Left ventricle myocardium inferior (tissue), 1 donor: ENCODE measurements at places on chromosomes 13 and 19. TPM values are rescaled to one million over a fixed set of nuclear protein-coding genes. Genes with fewer than 3 reads are reported as not detected.

DNA sequence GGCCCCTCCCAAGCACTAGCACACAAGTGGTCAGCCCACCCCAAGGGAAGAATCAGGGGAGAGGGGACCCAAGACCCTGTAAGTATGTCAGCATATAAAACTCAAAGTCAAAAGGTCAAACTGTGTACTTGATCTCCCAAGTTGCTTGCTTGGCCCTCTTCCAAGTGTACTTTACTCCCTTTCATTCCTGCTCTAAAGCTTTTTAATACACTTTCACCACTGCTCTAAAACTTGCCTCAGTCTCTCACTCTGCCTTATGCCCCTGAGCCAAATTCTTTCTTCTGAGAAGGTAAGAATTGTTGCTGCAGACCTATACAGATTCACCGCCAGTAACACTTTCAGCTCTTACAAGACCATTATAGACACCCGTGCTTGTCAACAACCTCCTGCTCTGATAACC is 15.1 kb upstream of the RNASEH2B start:
- H3K27ac ChIP-seq, result no peak overlapping the region
- H3K4me3 ChIP-seq, result no peak overlapping the region
- H3K4me1 ChIP-seq, result peaks cover 8% of the 10 kb centered on the region
- DNase-seq, result no peak
- no peaks in the 10 kb centered on the region for H3K27me3 ChIP-seq

- peaks cover 38% of the 10 kb centered on the region for H3K4me1 ChIP-seq
- peak overlapping the region; percentile 99 for H3K27ac ChIP-seq
- peak overlapping the region; percentile 97 for H3K4me3 ChIP-seq
- DNase-seq, result no peak
These were observed 6.7 kb upstream of the MADCAM1 start for GRCh38 chr19:489418-490196.

- DNase-seq, result no peak
- H3K36me3 ChIP-seq, result peaks cover 22% of the 10 kb centered on the region
- peak overlapping the region; percentile 66 for H3K4me3 ChIP-seq
- peak overlapping the region; percentile 15 for H3K27ac ChIP-seq
- peaks cover 50% of the 10 kb centered on the region for H3K27me3 ChIP-seq
These were observed 816 bp downstream of the SPRED3 start for GRCh38 chr19:38389101-38389925.

The GZMM gene
- not detected for total RNA-seq

The HIF3A gene
- total RNA-seq, result 87.7 TPM

GRCh38 chr13:114032126-114032799 is 58.4 kb upstream of the C13orf46 start:
- no peak overlapping the region for H3K4me3 ChIP-seq
- no peak for DNase-seq
- peaks cover 44% of the 10 kb centered on the region for H3K4me1 ChIP-seq
- no peaks in the 10 kb centered on the region for H3K36me3 ChIP-seq
- H3K27ac ChIP-seq, result no peak overlapping the region

The NALCN gene
- 8.3 TPM for total RNA-seq

The KLK8 gene
- not detected for total RNA-seq

The BLOC1S3 gene
- 3.5 TPM for total RNA-seq

GRCh38 chr13:46158983-46159382 is 23.0 kb downstream of the LCP1 start:
- H3K36me3 ChIP-seq, result no peaks in the 10 kb centered on the region
- H3K27ac ChIP-seq, result no peak overlapping the region

- H3K4me1 ChIP-seq, result peaks cover 24% of the 10 kb centered on the region
- no peaks in the 10 kb centered on the region for H3K27me3 ChIP-seq
- H3K36me3 ChIP-seq, result no peaks in the 10 kb centered on the region
These were observed 7.1 kb upstream of the DHRS12 start for GRCh38 chr13:51811046-51811445.

The FGF22 gene
- total RNA-seq, result not detected

DNA sequence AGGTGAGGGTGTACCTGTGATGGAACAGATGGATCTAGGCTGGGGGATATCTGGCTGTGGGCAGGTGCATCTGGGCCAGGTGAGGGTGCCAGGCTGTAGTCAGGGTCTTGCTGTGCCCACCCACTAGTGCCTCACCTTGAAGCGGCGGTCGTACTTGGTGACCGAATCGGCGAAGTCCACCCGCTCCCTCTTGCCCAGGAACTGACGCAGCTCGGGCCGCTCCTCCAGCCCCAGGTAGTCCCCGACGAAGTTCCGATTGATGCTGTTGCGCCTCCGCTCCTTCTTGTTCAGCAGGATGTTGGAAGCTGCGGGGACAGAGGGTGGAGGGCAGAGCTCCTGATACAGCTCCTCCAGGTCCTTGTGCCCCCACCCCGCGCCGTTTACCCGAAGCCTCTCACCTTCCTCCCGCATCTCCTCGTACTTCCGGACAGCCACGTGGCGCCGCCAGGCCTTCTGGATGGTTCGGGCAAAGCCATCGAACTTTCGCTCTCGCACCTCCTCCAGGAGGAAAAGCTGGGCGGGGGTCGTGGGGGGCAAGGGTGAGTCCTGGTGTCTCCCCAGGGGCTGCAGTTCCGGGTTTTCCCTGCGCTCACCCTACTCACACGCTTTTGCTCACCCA is 16.2 kb upstream of the ZNF414 start:
- no peak overlapping the region for H3K4me3 ChIP-seq
- no peak overlapping the region for H3K27ac ChIP-seq
- no peaks in the 10 kb centered on the region for H3K27me3 ChIP-seq

The TMEM150B gene
- 2.0 TPM for total RNA-seq

The CTXN1 gene
- total RNA-seq, result 0.22 TPM

GRCh38 chr13:41554626-41555386 is 97.5 kb downstream of the RGCC start:
- H3K36me3 ChIP-seq, result no peaks in the 10 kb centered on the region
- no peak overlapping the region for H3K27ac ChIP-seq
- no peaks in the 10 kb centered on the region for H3K27me3 ChIP-seq
- H3K4me1 ChIP-seq, result no peaks in the 10 kb centered on the region
- H3K4me3 ChIP-seq, result no peak overlapping the region

DNA sequence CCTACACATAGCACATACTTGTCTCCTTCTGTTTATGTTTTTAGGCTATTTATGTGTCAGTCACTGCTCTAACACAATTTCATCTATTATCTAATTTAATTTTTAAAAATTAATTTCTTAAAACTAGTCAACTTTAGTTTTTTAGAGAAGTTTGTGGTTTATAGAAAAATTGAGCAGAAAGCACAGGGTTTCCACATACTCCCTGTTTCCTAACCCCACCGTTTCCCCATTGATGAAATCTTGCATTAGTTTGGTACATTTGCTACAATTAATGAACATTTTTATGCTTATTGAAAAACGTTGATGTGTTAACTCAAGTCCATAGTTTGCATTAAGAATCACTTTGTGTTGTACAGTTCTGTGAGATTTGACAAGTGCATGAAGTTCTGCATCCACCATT is 53.5 kb downstream of the TNFSF13B start:
- H3K4me1 ChIP-seq, result no peaks in the 10 kb centered on the region
- H3K27ac ChIP-seq, result no peak overlapping the region
- H3K27me3 ChIP-seq, result peaks cover 20% of the 10 kb centered on the region

GRCh38 chr13:36919171-36919832 is 736 bp downstream of the SMAD9 start:
- DNase-seq, result peak; percentile 37
- no peaks in the 10 kb centered on the region for H3K36me3 ChIP-seq
- H3K27ac ChIP-seq, result peak overlapping the region; percentile 83
- peak overlapping the region; percentile 77 for H3K4me3 ChIP-seq

The FPR3 gene
- total RNA-seq, result 3.6 TPM

- H3K36me3 ChIP-seq, result no peaks in the 10 kb centered on the region
- no peaks in the 10 kb centered on the region for H3K27me3 ChIP-seq
- no peak overlapping the region for H3K4me3 ChIP-seq
- H3K4me1 ChIP-seq, result peaks cover 4% of the 10 kb centered on the region
- DNase-seq, result no peak
These were observed 232.5 kb downstream of the SLC7A1 start for GRCh38 chr13:29362849-29363604.

The MYO16 gene
- total RNA-seq, result 1.7 TPM

The PRODH2 gene
- total RNA-seq, result not detected

The THSD8 gene
- 2.7 TPM for total RNA-seq

DNA sequence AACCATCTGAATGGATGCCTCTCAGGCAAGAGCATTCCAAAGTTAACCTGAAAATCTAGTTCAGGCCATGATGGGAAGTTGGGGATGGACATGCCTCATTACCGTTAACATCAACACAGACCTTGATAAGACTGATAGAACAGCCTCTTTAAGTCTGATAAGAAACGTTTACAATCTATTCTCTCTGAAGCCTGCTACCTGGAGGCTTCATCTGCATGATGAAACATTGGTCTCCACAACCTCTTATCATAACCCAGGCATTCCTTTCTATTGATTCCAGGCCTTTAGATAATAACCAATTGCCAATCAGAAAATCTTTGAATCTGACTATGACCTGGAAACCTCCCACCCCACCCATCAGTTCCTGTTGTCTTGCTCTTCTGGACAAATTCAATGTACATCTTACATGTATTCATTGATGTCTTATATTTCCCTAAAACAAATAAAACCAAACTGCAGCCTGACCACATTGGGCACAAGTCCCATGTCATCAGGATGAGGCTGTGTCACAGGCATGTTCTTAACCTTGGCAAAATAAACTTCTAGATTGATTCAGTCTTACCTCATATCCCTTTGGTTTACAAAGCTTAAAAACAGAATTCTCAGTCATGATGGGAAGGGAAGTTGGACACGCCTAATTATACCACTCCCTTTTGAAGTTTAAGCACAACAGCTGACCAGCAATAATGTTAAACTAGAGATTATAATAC is 843.8 kb upstream of the SPRY2 start:
- H3K27me3 ChIP-seq, result no peaks in the 10 kb centered on the region
- no peak overlapping the region for H3K27ac ChIP-seq
- no peaks in the 10 kb centered on the region for H3K4me1 ChIP-seq

The SYCN gene
- total RNA-seq, result not detected

DNA sequence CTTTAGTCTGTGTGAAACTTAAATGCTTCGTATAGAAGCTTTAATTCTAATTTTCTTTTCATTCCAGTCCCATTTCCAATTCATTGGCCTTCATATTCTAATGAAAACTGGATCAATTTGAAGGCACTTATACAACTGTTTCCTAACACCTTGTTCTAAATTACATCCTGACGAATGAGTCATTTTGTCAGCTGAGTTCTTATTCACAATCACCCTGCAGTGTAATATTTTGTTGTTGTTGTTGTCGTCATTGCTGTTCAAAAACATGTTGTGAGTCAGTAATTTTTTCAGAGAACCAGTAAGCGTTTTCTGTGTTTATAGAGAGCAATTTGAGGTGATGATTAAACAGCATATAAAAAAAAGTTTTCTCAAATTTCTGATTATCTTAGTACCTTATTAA is 290.0 kb downstream of the PCDH9 start:
- no peaks in the 10 kb centered on the region for H3K36me3 ChIP-seq
- no peak for DNase-seq
- no peak overlapping the region for H3K4me3 ChIP-seq
- H3K27me3 ChIP-seq, result no peaks in the 10 kb centered on the region
- no peaks in the 10 kb centered on the region for H3K4me1 ChIP-seq
